A172 (cell line): ENCODE measurements at places on chromosomes 2 and 18.

DNA sequence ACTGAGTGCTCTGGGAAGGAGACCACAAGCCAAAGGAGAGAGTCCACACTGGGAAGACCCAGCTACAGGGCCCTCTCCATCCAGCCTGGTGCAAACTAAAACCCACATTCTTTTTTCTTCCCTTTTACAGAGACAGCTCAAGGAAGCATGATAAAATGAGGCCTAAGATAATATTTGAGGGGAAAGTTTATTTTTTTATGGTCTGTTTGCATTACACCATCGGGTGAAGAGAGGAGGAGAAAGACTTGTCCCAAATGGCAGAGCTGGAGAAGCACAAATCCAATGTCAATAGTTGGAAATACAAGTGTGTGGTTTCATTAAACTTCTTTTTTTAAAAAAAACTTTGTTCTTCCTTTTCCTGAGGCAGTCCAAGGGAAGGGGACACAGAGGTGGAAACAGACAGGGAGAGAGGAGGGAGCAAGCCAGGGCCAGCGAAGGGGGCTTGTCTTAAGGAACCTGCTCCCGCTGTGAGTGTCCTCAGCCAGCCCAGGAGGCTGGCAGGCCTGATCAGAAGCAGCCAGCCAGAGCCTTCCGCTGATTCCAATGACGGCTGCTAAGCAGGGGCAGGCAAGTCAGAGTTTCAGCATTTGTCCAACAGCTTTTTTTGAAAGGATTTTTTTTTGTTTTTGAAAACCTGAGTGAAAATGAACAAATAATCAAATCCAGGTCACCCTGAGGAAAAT lies 203.8 kb upstream of the SIX2 start:
- DNase-seq, result no peak

DNA sequence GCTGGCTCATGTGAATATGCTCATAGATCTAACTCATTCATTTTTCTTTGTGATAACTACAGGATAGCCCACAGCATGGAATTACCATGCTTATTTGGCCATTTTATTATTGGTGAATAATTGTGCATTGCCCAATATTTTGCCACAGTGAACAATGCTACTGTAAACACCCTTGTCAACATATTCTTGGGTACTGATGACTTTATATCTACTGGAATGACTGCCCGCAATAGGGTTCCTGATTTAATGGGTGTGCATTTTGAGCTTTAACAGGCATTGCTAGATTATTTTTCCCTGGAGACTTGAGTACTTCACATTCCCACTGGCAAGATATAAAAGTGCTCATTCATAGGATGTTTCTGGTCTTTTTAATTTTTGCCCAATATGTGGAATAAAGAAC lies 42.7 kb upstream of the EVA1A start:
- DNase-seq, result no peak

GRCh38 chr2:188865681-188866080 lies 108.5 kb upstream of the COL3A1 start:
- no peak for DNase-seq

DNA sequence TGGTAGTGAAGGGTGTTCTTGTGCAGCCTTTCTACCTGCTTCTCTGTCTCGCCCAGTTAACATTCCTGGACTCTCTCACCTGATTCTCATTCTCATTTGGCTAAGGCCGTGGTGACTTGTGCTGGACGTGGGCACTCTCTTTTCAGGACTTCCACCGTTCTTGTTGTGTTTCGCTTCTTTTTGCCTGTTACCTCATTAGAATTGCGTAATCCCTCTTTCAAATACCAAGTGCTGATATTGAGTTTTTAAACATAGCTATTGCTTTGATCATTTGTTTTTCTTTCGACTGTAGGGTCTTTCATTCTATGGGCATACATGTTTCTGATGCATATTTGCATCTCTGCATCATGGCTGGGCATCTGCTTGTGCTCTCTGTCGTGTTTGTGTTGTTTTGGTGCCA lies 287.0 kb downstream of the ALPK2 start:
- DNase-seq, result no peak

DNA sequence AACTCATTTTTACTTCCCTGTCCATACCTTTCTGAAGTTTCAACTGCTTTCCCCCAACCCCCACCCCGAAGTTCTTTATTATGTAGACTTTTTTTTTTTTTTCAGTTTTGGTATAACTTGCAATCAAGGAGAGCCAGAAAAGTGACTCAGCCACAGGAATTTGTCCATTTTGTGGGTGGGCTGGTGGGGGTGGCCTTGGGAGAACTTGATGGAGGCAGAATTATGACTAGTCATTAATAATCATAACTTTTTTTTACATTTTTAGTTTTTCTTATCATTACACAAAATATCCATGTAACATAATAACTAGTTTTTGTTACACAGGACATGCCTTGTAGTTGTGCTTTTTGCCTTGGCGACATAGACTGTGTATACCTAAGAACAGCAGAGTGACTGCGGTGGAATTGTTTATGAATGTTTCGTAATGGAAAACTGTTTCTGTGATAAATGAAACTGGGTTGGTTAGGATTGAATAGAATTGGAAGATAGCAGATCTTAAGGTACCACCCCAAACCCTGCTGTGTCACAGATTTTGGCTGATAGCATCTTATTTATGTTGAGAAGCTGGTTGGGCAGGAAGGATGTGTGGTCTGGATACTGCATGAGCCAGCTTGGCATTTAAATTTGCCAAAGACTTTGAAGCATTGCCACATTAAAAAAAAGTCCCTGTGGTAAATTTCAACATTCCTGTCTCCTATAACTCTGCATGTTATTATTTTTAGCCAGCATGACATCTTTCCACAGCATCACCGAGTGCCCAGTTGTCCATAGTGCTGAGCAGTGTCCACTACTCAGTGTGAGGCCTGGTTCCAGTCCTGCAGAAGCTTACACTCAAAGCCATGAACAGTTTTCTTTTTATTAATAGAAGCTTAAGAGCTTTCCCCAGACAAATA lies 30.7 kb downstream of the LYPD6B start:
- DNase-seq, result peak; percentile 99

GRCh38 chr2:25445464-25445863 lies 103.7 kb upstream of the DNMT3A start:
- no peak for DNase-seq

- DNase-seq, result no peak
Observed at GRCh38 chr2:231987124-231987727, 25.7 kb downstream of the DIS3L2 start.

- no peak for DNase-seq
Observed at GRCh38 chr2:46779447-46779941, 136.1 kb downstream of the MCFD2 start.

DNA sequence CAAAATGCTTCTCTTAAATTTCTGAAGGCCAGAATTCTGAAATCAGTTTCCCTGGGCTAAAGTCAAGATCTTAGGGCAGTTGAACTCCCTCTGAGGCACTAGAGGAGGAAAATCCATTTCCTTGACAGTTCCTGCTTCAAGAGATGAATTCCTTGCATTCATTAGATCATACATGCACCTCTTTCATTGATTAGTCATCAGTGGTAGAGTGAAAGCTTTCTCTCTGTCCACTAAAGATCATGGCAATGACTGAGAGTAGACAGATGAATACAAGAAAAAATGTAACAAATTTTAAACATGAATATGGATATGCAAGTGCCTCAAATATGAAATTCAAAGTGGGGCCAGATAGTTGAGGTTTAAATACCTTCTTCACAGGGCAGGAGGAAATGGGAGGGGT lies 693.4 kb upstream of the TMEFF2 start:
- DNase-seq, result no peak

DNA sequence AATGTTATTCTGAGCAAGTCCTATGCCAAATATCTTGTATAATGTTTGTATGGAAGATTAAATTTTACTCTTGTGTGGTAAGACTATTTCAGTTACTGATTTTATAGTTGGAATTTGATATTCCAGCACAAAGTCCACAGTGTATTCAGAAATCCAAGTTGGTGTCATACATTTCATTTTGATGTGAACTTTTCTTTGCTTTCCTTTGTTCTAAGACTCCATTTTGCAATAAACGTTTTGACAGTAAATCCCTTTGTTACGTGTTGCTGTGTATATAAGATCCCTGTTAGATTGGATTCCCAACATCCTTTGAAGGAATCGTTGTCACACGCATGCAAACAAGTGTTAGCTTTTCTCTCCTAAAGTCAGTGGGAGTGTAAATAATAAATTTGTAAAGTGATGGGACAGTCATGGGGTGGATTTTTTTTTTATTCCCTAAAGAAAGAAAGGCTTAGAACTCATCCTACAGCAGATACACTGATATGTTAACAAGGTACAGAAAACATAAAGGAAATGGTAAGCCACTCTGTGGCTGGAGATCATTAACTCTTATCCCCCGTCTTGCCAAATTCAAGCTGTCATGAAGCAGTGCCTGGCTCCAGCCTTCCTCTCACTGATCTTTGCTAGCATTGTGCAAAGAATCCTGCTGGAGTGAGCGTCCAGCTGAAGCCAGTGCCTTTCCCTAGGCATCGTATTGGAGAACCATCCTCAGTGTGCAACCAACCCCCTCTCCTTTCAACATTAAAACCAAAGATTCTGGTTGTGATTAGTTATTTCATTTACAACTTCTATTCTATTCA lies 127.6 kb upstream of the CDCA7 start:
- no peak for DNase-seq

- DNase-seq, result peak; percentile 72
Observed at GRCh38 chr18:3869848-3870247, 419.9 kb downstream of the TGIF1 start.

- no peak for DNase-seq
Observed at GRCh38 chr2:4416431-4416830, 713.1 kb downstream of the DCDC2C start.

- DNase-seq, result no peak
Observed at GRCh38 chr18:72436401-72436800, 107.7 kb downstream of the CBLN2 start.

DNA sequence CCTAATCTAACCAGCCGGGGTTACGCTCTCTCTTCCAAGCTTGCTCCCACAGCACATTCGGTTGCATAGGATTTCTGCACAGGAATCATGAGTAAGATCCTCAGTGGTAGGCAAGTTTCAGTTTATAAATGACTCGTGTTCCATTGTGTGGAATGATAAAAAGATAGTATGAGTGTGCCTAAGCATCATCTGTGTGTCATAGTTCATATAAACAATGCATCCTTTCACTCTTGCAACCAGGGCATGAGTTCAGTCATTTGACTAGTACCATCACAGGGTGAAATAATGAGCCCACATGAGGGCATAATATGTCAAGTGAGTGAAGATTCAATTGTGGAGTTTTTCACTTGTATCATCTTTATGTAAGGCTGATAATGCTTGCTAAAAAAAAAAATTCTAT lies 417.1 kb upstream of the CDH2 start:
- DNase-seq, result peak; percentile 30

GRCh38 chr2:129231924-129232323 lies 747.5 kb upstream of the RAB6C start:
- DNase-seq, result no peak

DNA sequence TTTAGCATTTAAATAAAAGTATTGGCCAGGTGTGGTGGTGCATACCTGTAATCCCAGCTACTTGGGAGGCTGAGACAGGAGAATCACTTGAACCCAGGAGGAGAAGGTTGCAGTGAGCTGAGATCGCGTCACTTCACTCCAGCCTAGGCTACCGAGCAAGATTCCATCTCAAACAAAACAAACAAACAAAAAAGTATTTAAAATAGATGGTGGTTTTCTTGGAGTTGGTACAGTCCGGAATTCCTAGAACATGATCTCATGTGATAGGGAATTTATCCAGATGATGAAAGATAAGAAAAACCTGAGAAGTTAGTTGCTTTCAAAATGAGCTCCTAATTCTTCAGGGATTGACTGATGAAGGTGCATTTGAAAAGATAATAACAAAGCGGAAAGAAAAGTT lies 62.0 kb downstream of the BIRC6 start:
- DNase-seq, result peak; percentile 76

DNA sequence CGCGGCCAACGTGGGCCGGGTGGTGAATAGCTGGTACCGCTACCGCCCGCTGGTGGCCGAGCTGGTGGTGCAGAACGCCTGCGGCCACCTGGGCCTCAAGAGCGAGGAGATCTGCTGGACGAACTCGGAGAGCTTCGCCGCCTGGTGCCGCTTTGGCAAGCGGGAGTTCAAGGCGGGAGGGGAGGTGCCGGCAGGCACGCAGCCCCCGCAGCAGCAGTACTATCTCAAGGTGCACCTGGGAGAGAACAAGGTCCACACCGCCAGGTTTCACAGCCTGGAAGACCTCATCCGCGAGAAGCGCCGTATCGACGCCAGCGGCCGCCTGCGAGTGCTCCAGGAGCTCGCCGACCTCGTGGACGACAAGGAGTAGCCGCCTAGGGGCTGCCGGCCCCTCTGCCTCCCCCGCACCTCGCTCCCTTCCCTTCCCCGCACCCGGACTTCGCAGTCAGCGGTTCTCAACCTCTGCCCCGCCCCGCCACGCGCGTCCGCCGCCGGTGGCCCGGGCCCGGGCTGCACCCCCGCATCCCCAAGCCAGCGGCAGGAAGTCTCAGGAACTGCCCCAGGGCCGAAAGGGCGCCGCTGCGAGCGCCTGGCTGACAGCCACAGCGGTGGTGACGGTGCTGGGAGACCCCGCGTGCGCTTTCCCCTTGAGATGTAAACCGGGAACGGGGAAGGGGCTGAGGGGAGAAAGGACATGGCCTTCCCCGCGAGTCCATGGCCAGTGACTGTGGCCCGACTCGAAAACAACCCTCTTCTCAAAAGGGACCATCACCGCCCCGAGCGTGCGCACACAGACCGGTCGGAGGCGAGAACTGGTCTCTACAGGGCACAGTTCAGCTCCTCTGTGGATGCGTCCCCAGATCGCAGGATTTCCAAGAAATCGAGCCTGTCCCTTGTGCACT lies 2.2 kb downstream of the LRATD1 start:
- no peak for DNase-seq

GRCh38 chr2:144162652-144163051 lies 357.3 kb downstream of the ZEB2 start:
- DNase-seq, result peak; percentile 4

DNA sequence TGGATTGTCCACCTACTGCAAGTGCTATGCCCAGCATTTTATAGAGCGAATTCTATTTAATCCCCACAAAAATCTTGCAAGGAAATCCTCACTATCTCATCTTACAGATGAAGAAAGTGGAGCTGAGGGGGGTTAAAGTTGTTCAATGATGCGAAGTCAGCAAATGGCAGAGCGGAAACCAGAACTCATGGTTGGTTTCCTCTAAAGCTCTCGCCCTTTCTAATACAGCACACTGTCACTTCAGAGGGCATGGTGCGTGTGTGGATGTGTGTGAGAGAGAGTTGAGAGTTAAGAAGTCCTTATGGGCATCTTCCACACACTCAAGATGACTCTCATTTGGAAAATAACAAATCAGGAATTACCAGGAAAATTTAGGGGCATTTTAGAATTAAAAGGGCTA lies 78.4 kb downstream of the TGFA start:
- no peak for DNase-seq
